ENCODE measurements at places on chromosomes 1 and 21.

DNA sequence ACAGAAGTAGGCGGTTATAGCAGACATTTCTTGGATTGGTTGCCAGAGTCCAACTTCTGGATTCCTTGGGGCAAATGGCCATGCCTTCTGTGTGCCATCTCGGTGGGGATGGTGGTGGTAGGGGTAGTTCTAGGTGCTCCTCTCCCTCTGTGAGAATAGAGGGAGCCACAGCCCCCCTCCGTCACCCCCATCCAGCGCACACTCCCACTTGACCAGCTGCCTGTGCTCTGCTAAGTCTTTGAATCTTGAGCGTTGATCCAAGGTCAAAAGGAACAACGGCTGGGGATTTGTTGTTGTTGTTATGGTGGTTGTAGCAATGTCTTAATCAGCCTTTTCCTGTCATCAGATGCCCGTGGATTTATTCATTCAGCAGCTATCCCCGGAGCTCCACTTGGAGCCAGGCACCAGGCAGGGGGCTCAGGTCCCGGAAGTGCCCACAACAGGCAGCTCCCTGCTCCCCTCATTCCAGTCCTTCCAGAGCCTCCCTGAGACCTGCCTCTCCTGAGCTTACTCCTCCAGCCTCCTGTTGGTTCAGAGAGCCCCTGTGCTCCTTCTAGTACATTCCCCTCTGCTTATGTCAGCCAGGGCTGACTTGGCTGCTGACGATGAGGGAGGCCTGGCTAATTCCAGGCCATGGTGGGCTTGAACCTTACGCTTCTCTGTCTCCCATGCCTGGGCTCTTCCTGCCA is 146.6 kb upstream of the WNT4 start:
- no peak for DNase-seq

GRCh38 chr1:240613356-240614142 is 1.6 kb upstream of the GREM2 start:
- no peak for DNase-seq

DNA sequence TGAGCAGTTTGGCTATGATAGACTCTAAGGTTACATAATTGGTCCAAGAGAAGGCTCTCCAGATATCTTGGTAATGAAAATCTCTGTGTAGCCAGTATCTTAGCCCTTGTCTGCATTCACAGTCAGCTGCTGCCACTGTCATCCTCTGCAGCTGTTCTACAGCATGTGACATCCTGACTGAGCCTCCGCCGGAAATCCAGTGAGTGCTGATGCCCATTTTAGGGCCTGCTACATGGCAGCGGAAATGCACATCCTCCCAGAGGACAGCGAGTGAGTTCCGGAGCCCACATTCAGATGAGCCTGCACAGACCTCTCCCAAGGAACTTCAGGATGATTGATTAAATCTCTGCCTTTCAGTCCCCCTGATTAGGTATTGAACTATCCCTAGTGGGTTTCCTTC is 237.1 kb downstream of the HHIPL2 start:
- DNase-seq = no peak

GRCh38 chr1:160713161-160713560 is 1.5 kb upstream of the CD48 start:
- DNase-seq = no peak

- DNase-seq = no peak
Measured at GRCh38 chr1:112721966-112722524, 6.9 kb upstream of the PPM1J start.

DNA sequence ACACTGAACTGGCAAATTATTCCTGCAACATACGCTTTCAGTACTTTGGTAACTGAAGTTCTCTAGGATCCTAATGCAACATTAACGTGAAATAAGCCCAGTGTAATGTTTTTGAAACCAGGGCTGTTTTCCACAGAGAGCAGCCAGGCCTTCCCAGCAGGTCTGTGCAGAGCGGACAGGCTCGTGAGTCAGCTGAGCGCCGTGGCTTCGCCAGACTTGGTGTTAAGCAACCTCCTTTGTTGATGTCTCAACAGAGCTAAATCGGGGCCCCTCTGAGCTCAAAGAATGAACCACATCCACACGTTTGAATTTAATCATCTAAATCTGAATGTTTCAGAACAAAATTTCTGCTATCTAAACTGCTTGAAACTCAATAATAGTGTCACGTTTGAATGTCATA is 181.8 kb upstream of the FMN2 start:
- no peak for DNase-seq

- no peak for DNase-seq
Measured at GRCh38 chr21:44348861-44349260, 4.6 kb upstream of the TRPM2 start.

- peak; percentile 63 for DNase-seq
Measured at GRCh38 chr1:2240270-2241156, 12.4 kb downstream of the SKI start.

- DNase-seq = no peak
Measured at GRCh38 chr1:28416509-28417194, 47.1 kb downstream of the PHACTR4 start.

DNA sequence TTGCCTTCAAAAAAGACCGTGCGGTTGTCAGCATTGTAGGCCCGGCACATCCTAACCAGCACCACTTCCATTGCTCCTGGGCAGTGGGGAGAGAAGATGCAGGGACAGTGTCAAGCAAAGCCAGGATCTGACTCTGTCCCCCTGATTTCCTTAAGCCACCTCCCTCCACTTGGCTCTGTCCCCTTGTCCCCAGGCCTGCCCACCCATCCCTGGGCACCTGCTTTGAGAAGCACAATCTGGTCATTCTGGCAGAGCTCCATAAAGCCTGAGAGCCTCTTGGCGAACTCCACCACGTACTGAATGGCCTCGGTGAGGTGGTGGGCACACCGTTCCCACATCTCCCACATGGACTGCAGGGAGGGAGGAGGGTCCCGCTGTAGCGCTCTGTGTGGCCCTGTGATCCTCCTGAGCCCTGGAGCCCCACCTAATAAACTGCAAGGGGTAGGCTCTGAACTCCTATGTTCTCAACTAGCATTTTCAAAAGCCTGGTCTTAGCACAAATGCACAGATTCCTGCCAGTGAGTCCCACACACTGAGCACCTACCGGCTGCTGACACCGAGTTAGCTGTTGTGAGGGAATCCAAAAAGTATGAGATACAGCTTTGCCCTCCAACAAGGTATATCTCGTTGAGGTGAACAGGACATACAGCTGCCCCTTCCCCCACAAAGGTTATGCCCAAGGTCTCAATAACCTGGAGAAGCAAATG is 8.2 kb upstream of the LINGO4 start:
- no peak for DNase-seq

DNA sequence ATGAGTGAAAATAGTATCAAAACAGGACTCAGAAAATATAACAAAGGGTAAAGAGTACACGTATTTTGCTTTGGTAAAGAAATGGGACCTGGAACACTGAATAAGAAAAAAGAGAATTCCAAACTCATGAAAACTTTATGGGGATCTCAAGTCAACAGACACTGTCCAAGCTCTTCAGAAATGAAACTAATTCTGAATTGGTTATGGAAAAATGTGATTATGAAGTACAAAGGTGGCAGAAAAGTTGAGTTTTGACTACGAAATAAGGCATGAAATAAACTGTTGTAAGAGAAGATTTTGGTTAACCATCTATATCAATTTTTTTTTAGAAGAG is 8.4 kb downstream of the EGLN1 start:
- DNase-seq = no peak

DNA sequence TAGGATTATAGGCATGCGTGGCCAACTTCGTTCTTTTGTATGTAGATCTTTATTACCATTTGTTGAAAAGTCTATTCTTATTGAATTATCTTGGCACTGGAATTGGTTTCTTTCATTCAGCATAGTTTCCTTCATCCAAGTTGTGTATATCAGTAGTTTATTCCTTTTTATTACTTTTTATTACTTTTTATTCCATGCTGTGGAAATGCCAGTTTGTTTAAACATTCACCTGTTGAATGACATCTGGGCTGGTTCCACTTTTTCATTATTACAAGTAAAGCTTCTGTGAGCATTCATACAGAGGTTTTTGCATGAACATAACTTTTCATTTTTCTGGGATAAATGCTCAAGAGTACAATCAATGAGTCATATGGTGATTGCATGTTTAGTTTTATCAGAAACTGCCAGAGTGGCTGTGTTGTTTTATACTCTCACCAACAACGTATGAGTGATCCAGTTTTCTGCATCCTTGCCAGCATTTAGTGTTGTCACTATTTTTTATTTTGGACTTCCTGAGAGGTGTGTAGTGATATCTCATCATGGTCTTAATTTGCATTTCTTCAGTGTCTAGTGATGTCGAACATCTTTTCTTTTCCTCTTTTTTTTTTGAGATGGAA is 28.6 kb downstream of the PTPRU start:
- DNase-seq = no peak

DNA sequence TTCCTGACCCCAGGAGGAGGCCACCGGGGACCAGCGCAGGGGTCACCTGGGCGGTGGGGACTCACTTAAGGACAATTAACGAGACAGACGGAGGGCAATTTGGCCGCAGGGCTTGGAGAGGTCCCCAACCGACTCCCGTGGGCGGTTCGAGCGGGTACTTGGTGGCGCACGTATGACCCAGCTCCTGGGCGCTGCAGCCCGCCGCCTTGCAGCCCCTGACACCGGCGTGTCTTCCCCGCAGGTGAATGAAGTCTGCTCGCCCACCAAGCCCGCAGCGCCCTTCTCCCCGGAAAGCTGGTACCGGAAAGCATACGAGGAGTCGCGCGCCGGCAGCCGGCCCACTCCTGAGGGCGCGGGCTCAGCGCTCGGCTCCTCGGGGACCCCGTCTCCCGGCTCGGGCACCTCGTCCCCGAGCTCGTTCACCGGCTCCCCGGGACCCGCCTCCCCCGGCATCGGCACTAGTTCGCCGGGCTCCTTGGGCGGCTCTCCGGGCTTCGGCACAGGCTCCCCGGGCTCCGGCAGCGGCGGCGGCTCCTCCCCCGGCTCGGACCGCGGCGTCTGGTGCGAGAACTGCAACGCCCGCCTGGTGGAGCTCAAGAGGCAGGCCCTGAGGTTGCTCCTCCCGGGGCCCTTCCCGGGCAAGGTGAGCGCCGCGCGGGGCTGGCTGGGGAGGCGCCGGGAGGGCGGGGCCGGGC is 1.4 kb downstream of the KIF26B start:
- peak; percentile 91 for DNase-seq
